Lung microvascular endothelial cell (primary cell): ENCODE measurements at places on chromosomes 5 and 9. TPM values are rescaled to one million over a fixed set of nuclear protein-coding genes. Genes with fewer than 3 reads are reported as not detected.

The MZB1 gene
- total RNA-seq = under 0.01 and 0.22 TPM in 2 replicates

The PCDHB9 gene
- 0.22 and 0.40 TPM in 2 replicates for total RNA-seq

The IFNA21 gene
- total RNA-seq = not detected in 2 replicates

The CCDC171 gene
- 0.20 and 0.44 TPM in 2 replicates for total RNA-seq

The SLC34A1 gene
- not detected in 2 replicates for total RNA-seq

The TARS1 gene
- total RNA-seq = 128 and 180 TPM in 2 replicates

DNA sequence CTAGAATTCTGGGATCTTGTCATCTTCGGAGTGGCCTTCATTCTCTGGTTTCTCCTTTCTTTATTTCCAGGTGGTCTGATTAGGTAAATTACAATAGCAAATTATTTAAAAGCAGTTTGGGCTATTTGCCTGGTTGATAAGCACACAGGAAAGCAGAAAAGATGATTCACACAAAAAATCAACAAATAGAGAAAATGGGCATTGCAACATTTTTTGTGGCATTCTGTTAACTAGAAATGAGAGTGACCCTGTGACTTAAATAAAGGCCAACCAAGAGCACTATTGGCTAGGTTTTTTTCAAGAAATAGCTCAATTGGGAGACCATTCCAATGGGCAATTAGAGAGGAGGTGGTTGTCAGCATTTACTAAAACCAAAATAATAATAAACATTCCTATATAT, 6.5 kb upstream of the PDZD2 start:
- no peak for DNase-seq

GRCh38 chr5:108418197-108418596, 36.3 kb upstream of the FBXL17 start:
- no peak for DNase-seq

GRCh38 chr5:174723315-174723978, 935 bp upstream of the MSX2 start:
- DNase-seq = no peak

- DNase-seq = no peak
Measured at GRCh38 chr9:120307599-120307998, 272.4 kb downstream of the CDK5RAP2 start.

- no peak for DNase-seq
Measured at GRCh38 chr5:147750065-147750464, 32.5 kb downstream of the JAKMIP2 start.

- peak; percentile 75 for DNase-seq
Measured at GRCh38 chr5:88889189-88890069, 6.4 kb upstream of the MEF2C start.

DNA sequence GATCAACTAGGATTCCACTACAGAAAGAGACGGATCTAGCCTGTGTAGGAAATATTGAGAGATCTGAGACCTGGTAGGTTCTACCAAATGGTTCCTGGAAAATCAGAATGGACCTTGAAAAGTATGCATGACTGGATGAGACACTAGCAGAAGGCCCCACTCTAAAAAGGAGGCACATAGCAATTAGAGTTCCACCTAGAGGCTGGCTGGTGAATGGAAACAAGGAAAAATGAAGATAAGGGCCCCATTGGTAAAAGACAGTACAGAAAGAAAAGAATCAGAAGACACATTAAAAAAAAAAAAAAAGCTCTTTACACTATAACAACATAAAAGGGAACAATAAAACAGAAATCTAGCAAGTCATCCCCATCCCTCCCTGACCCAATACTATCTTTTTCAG, 518.5 kb downstream of the NR2F1-AS1 start:
- DNase-seq = no peak

DNA sequence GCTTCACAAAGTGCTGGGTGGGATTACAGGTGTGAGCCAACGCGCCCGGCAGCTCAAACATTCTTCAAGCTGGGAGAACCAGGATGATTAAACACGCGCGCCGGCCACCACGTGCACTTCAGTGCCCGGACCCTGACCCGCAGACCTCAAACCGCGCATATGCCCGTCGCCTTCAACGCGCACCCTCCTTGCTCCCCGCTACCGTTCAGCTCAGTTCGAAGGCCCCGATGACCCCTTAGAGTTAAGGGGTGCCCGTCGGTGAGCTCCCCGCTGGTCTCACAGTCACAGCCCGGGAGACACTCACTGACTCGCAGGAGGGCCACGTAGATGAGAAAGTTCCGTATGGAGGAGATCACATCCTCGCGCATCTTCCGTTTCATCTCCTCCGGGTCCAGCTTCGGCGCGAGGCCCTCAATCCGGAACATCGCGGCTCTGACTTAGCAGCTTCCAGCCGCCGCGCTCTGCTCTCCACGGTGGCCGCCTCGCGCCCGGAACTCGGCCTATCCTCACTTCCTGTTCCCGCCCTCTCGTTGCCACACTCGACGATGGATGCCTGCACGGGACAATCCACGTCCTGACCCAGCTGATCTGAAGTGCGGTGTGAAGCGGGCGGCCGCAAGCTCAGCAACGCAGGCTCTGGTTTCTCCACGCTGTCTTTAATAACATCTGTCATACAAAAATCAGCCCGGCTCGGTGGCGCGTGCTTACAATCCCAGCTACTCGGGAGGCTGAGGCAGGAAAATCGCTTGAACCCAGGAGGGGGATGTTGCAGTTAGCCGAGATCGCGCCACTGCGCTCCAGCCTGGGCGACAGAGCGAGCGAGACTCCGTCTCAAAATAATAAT, at the start of gene TOMM5:
TSS of gene TOMM5 (minus strand) at position 490 of the 844 bp plus-strand sequence. CDS start at position 425, 65 bp downstream.
- peak; percentile 95 for DNase-seq

DNA sequence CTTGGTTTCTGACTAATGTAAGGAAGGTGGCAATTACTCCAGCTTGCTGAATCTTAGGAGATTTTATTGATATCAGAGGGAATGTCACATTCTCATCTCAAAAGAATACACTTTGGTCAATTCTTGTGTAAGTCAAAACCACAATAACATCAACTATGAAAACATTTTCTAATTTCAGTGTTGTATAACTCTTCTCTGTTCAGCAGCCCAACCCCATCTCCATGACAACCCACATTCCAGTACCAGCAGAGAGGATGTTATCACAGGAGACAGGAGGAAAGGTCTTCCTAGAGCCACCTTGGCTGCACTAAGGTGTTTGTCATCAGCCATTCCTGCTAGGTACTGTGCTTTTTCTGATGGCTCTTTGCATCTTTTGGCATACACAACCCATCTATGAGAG, 529.1 kb upstream of the BRINP1 start:
- DNase-seq = no peak
